ENCODE measurements at places on chromosomes 4 and X.
A peak's percentile ranks its signal among the peaks of the same experiment; 100 is the strongest.

GRCh38 chrX:54439960-54440871, at the start of gene TSR2:
TSS of gene TSR2 (plus strand) at chrX:54440404. CDS start at chrX:54440422, 18 bp downstream.
- DNase-seq: peak; percentile 83

DNA sequence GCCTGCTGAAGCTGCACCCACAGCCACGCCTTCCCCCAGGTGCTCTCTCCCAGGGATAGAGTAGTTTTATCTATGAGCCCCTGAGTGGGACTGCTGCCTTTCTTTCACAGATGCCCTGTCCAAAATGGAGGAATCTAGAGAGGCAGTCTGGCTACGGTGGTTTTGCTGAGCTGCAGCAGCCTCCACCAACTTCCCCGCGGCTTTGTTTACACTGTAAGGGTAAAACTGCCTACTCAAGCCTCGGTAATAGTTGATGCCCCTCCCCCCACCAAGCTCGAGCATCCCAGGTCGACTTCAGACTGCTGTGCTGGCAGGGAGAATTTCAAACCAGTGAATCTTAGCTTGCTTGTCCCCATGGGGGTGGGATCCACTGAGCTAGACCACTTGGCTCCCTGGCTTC, 84.5 kb downstream of the PRKG2 start:
- no peak for DNase-seq

GRCh38 chrX:9816084-9816700, 30.0 kb downstream of the SHROOM2 start:
- DNase-seq: peak; percentile 6

DNA sequence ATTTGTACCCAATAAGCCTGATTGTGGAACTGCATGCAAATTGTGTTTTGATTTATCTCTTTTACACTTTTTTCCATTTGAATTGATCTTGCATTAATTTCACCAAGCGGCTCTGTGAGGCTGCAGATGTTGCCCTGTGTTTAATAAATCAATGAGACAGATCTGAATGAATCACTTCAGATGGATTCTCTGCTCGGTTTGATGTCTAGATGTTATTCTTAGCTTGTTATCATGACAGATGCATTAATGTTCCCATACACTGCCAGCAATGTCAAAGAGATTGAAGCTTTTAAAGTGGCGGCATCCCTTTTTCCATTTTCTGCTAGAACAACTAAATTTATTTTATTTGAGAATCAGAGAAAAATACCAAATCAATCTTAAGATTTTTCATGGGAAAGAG, 6.3 kb downstream of the DACH2 start:
- no peak for DNase-seq

DNA sequence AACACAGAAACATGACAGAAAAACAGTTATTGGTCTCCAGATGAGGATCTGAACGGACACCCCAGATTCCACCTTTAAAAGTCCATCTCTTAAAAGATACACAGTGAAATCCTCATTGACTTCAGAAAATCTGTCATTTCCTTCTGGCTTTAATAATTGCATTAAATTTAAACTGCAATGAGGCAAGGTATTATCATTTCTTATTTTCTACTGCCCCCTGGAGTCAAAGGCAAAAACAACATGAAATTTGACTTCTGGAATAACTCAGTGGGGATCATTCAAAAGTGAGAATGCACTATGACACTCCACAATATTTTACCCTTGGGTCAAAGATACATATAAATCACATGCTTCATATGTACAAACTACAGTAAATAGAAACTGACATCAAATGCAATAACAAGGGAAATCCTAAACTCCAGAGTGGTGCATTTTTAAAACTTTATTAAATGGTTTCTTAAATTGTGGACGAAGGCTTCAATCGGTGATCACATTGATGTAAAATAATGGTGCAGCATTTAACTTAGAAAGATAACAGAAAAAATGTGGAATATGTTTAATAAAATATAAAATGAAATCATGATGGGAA, 56.4 kb upstream of the SPANXN1 start:
- no peak for DNase-seq

DNA sequence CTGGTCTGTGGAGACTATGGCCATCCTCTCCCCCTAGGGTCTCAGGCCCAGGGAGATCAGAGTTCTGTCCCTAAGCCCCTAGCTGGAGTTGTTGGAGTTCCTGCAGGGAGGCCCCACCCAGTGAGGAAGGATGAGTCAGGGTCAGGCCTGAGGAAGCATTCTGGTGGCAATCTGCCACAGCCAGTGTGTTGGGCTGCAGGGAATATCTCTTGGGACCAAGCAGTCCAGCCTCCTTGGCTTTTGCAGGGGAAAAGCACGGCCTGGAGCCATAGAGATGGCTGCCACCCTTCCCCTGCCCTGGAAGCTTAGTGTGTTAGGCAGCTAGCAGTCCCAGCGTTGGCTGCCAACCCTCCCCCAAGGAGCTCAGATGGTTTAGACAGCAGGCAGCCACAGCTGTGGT, 202.4 kb downstream of the RTL9 start:
- peak; percentile 78 for DNase-seq

GRCh38 chrX:10901290-10901633, 209.9 kb upstream of the HCCS start:
- DNase-seq: no peak

- DNase-seq: peak; percentile 48
Observed at GRCh38 chr4:21765810-21766407, 182.7 kb downstream of the KCNIP4 start.

DNA sequence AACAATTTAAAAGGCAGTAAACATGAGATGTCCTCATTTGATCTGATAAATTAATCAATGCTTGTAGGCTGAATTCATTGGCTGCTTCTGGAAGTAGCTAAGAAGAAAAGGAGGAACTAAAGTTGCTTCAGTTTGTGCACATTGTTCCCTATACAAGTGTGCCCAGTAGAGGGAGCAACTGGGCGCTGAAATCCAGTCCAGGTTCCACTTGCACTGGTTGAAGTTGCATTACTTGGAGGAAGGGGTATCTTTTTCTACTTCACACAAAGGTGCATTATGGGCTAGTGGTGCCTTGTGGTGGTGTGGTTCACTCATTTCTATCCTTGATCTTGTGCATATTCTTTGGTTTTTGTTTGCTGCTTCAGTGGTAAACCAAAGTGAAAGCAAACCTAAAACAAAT, 67.9 kb upstream of the SOX3 start:
- peak; percentile 27 for DNase-seq

GRCh38 chr4:1583859-1584258, 100.3 kb downstream of the FAM53A start:
- no peak for DNase-seq

DNA sequence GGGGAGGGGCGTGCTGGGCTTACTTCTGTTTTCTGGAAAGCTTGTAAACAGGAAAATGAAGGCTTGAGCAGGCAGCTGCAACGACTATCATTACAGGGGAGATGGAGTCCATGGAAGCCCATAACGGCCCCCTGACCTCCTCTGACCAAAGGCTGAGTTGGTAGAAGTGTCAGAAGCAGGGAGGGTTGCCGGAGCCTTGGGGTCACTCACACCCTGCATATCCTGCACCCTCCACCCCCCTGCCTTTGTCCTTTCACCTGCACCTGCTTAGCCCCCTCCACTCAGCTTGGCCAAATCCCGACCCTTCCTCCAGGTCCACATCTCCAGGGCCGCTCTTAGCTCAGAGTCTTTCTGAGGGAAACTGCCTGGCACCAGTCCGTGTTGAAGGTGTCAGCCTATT, 12.5 kb upstream of the MSX1 start:
- DNase-seq: no peak

DNA sequence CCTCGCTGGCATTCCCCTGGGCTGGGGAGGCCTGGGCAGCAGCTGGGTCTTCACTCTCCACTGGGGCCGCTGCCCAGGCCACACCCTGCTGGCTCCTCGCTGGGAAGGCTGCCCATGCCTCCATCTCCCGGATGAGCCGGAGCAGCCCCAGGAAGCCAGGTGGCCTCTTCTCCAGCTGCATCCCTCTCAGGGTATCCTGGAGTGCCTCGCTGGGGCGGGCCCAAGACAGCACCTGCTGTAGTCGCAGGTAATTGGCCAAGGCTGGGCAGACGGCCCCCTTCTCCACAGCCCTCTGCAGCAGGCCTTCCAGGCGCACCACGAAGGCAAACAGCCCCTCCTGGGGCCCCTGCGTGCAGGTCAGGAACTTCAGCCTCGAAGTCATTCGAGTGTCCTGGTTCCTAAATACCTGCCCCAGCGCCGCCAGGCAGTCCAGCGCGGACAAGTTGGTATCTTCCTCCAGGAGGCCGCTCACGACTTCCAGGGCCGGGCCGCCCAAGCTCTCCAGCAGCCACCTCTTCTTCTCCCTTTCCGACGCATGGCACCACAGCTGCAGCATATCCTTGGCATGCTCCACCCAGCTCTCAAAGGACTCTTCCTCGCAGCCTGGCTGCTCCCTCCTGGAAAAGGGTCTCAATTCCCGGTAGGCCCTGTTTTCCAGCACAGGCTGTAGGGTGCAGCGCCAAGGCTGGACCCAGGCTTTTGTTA, 3.7 kb downstream of the PNMA6E start:
- DNase-seq: no peak

GRCh38 chr4:1684506-1685234, 557 bp upstream of the FAM53A start:
- no peak for DNase-seq

DNA sequence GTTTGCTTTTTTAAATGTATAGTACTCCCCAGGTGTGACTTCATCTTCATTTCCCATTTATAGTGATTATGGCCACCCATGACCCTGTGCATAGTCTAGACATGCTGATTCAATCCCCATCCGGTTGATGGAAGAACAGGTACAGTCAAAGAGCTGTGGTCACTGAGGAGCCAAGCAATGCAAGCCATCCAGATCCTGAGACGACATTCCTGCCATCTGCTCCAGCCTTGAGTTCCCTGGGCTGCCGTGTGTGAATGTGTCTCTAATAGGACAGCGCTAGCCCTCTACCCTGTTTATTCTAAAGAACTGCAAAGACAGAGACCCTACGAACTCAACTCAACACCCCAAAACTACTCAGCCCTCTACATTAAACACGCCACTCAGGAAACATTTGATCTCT, 1.7 kb downstream of the KCNIP4 start:
- no peak for DNase-seq

DNA sequence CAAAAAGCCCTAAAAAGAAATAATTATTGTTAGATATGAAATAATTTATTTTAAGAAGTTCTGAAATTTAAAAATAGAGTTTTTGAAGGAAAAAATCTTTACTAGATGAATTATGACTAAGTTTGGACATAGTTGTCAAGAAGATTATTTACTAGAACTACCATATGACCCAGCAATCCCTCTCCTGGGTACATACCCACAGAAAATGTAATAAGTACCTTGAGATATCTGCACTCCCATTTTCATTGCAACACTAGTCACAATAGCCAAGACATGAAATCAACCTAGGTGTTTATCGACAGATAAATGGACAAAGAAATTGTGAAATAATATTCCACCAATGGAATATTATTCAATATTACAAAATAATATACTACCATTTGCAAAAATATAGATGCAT, 109.9 kb downstream of the PDHA2 start:
- DNase-seq: no peak

DNA sequence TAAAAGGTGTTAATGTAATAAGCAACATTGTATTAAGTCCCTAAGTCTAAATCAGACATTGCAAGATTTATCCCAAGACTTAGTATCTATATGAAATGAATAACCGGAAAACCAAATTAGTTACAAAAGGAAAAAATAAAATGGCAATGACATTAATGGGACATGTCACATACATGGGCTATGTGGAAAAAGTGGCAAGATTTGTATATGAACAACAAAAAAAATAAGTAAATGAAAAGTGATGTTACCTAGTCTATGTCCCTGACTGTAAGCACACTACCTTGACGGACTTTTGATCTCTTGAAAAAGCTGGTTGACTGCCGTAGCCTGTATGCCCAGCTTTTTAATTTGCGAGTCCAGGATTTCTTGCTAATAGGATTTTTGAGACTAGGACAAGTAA, 55.5 kb upstream of the FAM120C start:
- DNase-seq: no peak

- no peak for DNase-seq
Observed at GRCh38 chrX:135109554-135109953, 10.8 kb downstream of the ETDB start.

GRCh38 chr4:15945516-15945915, 7.0 kb upstream of the FGFBP1 start:
- DNase-seq: no peak

DNA sequence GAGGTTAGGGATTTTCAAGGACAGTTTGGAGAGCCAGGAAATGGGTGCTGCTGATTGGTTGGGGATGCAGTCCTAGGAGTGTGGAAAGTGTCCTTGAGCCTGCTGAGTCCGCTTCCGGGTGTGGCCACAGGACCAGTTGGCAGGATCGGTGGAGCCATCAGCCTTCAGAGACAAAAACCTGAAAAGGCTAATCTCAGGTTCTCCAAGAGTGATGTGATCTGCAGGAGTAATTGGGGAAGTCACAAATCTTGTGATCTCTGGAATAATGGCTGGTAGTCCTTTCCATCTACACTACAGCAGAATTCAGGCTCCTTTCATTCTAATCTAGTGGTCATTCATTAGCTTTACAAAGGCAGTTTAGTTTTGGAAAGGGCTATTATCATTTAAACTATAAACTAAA, 55.9 kb upstream of the BMP2K start:
- no peak for DNase-seq

DNA sequence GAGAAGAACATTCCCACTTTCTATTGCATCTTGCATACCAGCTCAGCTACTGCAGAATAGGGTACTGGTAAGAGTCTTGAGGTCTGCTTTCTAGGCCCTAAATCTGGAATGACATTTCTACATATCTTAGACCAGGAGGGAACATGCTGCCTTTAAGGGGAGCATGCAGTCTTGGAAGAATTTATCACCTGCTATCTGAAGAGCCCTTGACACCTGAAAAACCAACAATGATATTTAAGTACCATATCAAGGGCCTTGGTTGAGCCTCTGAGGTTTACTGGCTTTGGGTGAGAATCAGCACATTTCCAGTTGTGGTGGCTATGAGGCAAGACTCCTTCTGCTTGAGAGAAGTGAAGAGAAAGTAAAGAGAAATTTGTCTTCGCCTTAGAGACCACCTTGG, 436.8 kb upstream of the SPANXN1 start:
- DNase-seq: no peak

GRCh38 chrX:35919536-35920309, at the start of gene CFAP47:
TSS of gene CFAP47 (plus strand) at chrX:35919734. CDS start at chrX:35919800, 66 bp downstream.
- no peak for DNase-seq

DNA sequence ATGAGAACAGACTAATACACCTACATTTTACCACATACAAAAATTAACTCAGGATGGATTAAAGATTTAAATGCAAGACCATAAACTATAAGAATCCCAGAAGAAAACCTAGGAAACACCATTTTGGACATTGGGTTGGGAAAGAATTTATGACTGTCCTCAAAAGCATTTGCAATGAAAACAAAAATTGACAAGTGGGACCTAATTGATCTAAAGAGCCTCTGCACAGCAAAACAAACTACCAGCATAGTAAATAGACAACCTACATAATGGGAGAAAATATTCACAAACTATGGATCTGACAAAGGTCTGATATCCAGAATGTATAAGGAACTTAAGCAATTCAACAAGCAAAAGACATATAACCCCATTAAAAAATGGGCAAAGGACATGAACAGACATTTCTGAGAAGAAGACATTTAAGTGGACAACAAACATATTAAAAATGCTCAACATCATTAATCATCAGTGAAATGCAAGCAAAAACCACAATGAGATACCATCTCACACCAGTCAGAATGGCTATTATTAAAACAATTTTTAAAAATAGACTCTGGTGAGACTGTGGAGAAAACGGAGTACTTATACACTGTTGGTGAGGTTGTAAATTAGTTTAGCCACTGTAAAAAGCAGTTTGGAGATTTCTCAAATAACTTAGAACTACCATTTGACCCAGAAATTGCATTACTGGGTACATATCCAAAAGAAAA, 221.7 kb upstream of the DIPK2B start:
- peak; percentile 52 for DNase-seq

All from EL (cell line).